ENCODE measurements at places on chromosomes 6 and 20.

DNA sequence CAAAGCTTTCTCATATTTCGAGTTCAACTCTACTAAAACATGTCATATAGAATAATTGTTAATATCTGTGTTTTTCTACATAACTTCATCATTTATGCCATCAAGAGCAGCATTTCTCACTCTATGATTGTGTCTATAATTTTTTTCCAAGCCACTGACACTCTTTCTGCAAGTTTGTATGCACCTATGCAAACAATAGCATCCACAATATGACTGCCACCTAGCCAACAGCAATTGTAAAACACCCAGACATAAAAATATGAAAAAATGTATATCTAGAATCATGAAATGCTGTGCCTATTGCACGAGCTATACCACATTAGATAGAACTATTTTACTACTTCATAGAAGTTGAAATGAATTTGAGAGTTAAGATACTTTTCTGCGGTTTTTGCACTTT, 286.5 kb upstream of the MARCKS start:
- no peak for DNase-seq

- DNase-seq, result no peak
Observed at GRCh38 chr20:46602429-46602828, 48.8 kb downstream of the SLC13A3 start.

GRCh38 chr20:9514461-9515213, at the start of gene LAMP5:
Gene LAMP5 (plus strand): TSS chr20:9514590. CDS start chr20:9514853, 263 bp downstream.
- no peak for DNase-seq

DNA sequence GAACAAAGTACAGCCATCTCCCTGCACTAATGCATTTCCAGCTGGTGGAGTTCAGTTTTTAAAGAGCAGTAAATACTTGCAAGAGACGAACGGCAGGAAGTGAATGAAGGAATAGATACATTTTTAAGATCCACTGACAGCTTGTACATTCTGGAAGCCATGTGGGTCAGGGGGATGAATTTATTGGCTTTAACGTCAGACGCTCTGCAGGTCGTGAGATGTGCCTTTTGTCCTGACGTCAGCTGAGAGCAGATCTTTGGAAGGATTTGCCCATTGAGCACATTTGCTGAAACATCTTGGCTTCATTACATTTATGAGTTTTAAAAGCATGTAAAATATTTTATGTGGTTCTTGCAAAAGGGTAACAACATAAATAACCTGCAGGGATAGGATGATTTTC, 29.5 kb upstream of the SALL4 start:
- DNase-seq, result no peak

- DNase-seq, result no peak
Observed at GRCh38 chr6:80425089-80425823, 318.8 kb downstream of the BCKDHB start.

DNA sequence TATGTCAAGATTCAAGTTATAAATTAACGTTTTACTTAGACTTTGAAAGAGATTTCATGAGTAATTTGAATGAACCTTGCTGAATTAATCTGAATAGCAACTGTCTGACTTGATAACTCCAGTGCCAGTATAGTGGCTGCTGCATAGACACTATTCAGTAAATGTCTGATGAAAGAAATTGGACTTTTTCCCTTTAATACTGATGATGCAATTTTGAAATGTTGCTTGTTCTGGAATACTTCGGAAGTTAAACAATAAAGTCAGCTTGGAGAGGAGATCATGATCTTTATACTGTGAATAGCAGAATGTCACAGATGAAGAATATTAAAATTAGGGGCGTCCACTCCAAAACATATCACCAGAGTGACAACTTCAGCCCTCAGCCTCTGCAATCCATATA, 3.6 kb upstream of the PGBD1 start:
- no peak for DNase-seq

DNA sequence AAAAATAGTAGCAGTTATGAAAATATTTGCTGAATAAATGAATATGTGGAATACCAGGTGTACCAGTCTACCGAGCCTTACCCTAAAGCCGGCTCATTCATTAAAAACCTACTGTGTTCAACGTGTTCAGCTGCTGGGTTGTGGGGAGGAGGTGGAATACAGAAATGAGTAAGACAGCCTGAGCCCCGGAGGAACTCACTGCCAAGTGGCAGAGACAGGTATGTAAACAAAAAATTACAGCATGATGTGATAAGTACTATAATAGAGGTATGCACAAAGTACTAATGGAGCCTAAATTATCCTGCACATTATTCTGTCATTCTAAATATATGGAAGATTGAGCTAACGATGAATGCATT, 6.8 kb upstream of the ADTRP start:
- peak; percentile 50 for DNase-seq

DNA sequence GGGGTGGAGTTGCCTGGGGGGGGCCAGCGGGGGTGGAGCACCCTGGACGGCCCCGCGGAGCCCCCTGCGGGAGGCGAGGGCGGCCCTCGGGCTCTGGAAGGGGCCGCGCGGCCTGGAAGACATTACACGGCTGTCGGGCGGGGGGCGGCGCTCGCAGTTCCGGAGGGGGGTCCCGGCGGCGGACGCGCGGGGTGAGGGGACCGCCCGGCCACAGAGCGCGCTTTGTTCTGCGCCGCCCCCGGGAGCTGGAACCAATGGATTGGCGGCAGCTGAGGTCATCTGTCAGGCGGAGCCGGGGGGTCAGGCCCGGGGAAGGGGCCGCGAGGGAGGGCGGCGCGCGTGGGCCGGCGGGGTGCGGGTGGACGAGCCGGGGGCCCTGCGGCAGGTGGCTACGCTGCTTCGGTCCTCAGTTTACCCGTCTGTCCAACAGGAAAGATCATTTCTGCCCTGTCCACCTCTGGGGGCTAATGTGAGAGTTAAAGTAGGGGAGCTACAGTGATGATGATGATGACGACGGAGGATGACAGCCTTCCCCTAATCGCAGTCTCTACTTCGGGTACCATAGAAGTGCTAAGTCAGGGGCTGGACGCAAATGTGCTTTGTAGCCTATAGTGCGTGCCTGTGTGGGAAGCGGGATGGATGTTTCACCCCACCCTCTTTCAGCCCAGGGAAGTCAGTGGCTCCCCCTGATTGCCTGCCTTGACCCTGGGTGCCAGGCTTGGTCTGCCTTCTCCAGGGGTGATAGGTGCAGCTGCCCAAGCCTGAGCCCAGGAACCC, 10.4 kb downstream of the SRXN1 start:
- DNase-seq, result no peak

DNA sequence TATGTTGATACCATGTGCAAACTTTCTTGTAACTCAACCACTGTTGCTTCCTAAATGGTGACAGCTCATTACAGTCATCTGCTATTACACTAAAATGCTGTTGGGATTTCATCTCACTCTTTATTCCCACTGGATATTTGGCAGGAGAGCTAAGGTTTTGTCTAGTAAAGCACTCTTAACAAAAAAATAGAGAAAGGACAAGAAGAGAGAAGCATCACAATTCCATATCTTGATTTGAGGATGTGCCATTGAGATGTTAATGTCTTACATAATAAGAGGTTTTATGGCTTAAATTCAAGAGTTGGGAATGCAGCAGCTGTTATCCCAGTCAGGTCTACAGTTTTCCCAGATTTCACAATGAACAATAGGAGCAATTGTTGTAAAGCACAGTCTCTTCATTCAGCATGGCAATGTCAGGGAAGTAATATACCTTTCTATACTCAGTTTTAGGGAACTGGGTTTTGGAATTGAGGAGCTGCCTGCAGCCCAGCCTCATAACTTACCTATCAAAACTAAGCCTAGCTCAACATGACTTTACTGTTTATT, 134.9 kb downstream of the ISM1 start:
- no peak for DNase-seq

DNA sequence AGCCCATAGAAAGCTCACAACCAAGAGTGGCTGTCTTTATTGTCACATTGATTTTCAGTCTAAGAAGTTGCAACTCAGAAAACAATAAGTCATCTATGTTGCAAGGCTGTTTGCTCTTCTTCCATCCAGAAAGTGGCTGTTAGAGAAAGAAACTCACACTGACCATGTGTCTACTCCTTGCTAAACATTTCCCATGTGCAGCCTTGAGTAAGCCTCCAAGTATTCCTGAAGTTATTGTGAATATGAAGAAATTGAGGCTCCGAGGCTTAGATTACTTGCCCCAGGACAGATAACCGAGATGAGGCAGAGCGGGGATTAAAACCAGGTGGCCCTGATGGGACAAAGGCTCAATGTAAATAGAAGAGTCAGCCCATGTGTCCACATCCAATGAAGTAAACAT, 105.0 kb downstream of the SPTLC3 start:
- no peak for DNase-seq

DNA sequence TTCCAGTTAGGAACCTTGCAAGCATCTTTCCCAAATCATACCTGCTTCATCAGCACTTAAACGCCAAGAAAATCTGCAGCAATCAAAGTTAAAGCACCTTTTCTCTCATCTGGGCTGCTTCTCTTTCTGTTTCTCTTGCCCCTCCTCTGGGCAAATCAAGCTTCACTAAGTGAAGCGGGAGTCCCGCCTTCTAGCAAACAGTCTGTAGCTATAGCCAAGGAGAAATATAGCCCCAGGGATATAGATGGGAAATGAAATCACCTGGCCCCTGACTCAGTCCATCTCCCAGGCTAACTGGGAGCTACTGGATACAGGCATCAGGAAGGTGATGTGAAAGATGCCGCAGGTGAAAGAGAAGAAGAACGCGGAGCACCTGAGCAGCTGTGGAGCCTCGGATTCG, 481.9 kb downstream of the C6orf118 start:
- no peak for DNase-seq

- DNase-seq, result no peak
Observed at GRCh38 chr6:167097770-167098169, 25.1 kb upstream of the CCR6 start.

DNA sequence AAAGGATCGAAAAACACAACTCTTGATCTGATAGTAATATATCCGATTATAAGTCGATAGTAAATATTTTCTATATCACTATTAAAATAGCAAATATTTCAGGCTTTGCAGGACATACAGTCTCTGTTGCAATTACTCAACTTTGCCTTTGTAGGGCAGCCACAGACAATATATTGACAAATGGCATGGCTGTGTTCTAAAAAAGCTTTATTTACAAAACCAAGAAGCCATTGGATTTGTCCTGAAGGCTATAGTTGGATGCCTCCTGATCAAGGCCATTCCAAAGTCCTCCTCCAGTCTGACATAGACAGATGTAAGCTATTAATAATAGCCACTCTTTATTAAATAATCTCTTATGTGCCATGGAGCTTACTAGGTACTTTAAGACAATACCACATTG, 5.9 kb downstream of the OCSTAMP start:
- no peak for DNase-seq

DNA sequence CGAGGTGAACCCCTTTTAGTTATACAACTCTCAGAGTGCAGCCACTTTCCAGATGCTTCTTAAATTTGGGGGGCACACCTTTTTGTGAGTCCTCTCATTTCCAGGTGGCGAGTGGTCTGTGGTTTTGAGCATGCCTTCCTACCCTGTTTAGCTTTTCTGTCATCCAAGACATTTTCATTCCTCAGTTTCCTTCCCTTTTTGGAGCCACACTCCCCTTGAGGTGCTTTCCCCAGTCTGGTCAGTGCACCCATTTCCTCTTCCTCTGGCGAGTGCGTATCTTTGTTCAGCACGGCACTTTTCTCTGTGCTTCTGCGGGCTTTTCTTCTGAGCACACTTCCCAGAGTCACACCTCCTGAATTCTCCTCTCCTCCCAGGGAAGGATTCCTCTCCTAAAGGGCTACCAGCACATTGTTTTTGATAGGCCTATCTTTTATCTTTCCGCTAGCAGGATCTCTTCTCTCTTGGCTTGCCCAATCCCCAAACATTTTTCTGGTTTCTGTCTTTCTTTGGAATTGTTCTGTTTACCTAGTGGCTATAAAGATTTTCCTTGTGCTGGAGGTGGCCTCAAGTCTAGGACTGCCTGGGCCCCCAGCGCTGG, 1.4 kb downstream of the PHF20 start:
- peak; percentile 36 for DNase-seq

DNA sequence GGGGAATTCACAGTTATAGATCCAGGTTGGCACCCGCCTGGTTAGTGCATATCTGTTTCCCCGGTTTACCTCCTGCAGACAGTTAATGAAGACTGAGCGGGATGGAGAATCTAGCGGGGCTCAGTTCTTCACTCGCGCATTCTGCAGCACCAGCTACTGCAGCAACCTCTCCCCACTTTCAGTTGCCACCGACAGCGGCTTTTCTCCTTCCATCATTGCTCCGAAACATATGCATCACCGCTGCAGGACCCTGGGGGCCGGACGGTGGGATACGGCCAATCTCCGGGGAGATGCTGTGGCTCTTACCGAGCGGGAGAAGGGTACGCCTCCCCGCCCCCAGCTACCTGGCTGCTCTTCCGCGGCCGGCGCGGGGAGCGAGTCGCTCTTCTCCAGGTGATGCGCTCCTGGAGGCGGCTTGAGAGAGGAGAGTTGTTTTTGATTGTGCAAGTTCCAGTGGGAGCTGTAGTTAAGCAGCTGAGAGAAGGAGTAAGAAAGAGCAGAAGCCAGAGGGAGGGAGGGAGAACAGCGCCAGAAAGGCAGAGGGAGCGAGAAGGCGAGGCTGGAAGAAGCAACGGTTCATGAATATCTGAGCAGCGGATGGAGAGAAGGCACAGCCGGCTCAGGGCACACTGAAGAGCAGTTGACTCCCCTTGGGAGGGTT, at the start of gene SGK1:
Gene SGK1 (minus strand): TSS at position 642 of the 661 bp plus-strand sequence. CDS start 652 bp downstream, outside the sequence.
- DNase-seq, result peak; percentile 19

DNA sequence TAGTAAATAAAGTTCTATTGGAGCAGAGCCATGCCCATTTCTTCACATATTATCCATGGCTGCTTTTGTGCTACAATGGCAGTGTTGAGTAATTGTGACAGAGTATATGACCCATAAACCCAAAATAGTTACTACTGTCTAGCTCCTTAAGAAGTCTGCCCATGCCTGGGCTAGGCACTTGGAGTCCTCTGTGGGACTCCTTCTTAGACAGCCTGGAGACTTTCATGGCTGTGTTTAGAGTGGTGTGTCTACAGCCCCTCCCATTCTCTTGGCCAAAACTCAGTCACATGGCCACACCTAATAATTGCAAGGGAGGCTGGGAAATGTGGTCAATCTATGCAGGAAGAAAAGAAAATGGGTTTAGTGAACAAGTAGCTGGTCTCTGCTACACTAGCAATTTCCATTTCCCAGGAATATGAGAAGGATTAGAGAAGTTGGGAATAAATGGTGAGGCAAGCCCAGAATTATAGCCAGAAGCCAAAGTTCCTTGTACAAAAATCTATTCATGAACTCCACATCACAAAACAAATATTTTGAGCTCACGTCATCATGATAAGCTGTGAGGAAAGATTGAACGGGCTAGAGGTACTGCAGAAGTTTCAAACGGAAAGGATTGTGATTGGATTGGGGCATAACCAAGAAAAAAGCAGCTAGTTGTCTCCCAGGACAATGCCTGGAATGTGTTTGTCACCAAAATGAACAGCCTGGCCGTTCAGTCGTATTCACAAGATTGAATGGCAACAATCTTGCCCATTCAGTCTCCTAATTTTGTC, 251.8 kb upstream of the PLN start:
- DNase-seq, result no peak

GRCh38 chr6:159762681-159763293, 942 bp downstream of the ACAT2 start:
- peak; percentile 24 for DNase-seq

DNA sequence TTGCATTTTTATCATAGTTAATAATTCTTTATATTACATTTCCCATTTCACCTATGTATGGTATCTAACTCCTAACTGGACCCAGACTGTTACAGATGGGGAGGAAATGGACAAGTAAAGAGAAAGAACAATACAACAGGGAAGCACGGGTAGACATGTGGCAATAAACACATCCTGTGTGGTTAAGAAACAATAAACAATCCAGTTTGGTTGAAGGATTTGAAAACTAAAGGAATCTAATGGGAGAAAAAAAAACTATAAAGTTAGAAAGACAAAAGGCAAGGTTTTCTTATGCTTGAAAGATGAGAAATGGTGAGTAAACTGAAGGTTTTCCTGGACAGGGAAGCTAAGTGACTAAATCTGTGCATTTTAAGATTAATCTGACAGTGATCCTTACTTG, 34.9 kb upstream of the ALDH8A1 start:
- no peak for DNase-seq

Measured in activated naive CD4-positive, alpha-beta T cell treated with Interleukin-2 at 50 U/mL for 16 hours (primary cell).